ENCODE measurements at places on chromosomes 13 and 19. TPM values are rescaled to one million over a fixed set of nuclear protein-coding genes. Genes with fewer than 3 reads are reported as not detected.

ZNF549 gene
- total RNA-seq = 7.9 TPM

DNA sequence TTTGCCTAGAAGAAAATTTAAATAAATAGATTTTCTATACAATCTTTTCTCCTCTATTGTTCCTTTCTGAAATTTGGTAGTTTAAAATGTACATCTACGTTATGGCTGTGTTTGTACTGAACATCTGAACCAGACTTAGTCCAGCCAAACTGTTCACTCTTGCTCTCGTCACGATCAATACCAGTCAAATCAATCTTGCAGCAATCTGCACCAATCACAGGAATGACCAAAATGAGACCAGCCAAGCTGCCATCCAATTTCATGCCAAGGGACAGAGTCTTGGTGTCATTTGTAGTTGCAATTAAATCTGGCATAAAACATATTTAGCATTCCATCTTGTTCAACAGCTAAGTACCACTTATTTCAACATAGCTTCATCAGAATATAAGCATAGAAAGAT, 156.6 kb downstream of the IRS2 start:
- no peak for DNase-seq

GRCh38 chr13:37475966-37476365, 122.6 kb downstream of the POSTN start:
- no peak for DNase-seq

DNA sequence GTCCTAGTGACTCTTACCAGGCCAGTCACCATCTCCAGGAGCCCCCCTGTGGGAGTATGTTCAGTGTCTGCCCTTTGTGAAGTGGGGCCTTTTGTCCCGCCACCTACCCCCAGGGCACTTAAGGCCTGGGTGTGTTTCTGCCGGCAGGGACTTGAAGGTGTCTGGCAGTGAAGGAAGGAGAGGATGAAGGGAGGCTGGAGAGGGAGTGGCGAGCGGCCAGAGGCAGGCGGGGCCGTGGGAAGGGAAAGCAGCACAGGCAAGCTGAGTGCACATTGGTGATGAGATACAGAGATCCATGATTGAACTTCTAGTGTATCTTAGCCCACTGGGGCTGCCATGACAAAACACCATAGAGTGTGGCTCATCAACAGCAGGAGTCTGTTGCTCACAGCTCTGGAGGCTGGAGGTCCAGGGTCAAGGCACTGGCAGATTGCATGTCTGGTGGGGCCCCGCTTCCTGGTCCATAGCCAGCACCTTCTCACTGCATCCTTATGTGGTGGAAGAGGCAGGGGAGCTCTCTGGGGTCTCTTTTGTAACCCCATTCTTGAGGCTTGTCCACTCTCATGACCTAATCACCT, 17.5 kb downstream of the CUL4A start:
- DNase-seq = no peak

GRCh38 chr13:47087841-47088240, 191.0 kb upstream of the HTR2A start:
- DNase-seq = no peak

DNA sequence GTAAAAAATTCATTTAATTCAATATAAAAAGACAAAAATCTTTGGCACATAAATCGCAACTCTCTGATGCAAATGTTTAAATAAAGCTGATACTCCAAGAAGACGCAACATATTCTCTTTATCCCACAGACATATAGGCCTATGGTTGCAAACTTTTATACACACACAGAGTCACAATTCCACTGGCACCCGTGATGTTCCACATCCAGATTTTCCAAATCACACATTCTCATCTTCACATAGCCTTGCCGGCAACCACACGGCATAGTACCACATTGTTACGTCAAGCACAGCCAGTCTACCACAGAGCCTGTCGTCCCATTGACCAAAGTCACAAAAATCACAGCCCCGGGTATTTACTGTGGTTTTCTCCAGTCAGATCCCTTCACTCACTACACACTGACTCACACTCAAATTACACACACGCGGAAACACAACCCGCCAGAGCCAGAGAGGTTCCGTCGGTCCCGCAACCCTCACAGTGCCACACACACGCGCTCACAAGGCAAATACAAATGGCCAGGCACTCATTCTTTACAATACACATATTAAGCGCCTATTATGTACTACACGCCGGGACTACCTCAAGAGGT, 546 bp upstream of the ZNF546 start:
- no peak for DNase-seq

- DNase-seq = no peak
Observed at GRCh38 chr19:3065675-3066357, 3.5 kb upstream of the TLE5 start.

DNA sequence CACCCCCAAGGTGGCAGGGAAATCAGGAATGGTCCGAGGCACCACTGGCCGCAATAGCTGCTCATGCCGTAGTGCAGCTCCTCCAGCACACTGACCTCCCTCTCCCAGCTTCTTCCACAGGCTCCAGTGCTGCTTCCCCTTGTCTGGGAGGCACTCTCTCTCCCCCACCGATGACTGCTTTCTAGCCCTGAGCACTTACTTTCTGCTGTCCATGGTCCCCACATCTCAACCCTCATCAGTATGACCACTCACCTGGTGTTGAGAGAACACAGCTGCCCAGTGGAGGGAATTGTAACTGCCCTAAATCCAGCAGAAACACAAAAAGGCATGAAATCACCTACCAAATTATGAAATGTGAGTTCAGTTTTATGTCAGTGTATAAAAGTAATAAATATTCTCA, 28.9 kb upstream of the TPP2 start:
- DNase-seq = no peak

DNA sequence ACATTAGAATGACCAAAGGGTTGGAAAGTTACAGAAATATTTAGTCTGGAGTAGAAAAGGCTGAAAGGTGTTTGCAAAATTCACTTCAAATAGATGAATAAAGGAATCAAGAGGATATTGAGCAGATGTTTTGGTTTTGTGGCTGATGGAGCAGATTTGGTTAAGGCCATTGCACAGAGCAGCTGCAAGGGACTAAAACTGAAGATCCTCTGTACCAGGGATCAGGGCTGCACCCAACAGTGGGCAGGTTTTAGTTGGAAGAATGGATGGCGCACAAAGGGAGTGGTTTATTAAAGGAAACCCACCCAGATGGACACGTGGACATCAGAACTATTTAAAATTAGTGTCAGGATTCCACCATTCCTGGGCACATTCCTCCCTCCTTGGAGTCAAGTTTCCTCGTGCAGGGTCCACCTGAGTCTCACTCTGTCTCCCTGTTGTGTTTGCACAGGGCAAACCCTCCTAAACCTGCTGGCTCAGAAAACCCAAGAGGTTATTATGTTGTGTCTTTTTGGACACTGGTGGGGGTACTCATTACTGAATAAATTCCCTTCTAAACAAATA, 9.2 kb upstream of the UBAC2 start:
- DNase-seq = no peak
